ENCODE measurements at places on chromosomes 12 and 14. TPM values are rescaled to one million over a fixed set of nuclear protein-coding genes. Genes with fewer than 3 reads are reported as not detected.

Gene LRRK2
- total RNA-seq = 25.2 TPM

Gene SERPINA3
- total RNA-seq = 1.5 TPM

Gene AICDA
- total RNA-seq = 0.10 TPM

Gene CCDC177
- 0.21 TPM for total RNA-seq

Gene NR1H4
- 0.92 TPM for total RNA-seq

Gene C12orf54
- total RNA-seq = not detected

Gene SLC16A7
- total RNA-seq = 26.2 TPM

Gene ASPG
- 0.82 TPM for total RNA-seq

Gene FAM186B
- total RNA-seq = 0.82 TPM

Gene MSI1
- total RNA-seq = 0.31 TPM

Gene RNASE4
- total RNA-seq = 21.0 TPM

Gene NPAS3
- total RNA-seq = 4.4 TPM

Gene EML5
- total RNA-seq = 0.51 TPM

Gene BDKRB2
- 9.1 TPM for total RNA-seq

Gene SART3
- total RNA-seq = 79.1 TPM

Gene MRPL42
- 58.8 TPM for total RNA-seq

Gene IL31
- not detected for total RNA-seq

Gene KRT6C
- total RNA-seq = 19.3 TPM

Gene ANKRD33
- total RNA-seq = not detected

Gene SPRYD3
- 30.3 TPM for total RNA-seq

Gene KRT85
- total RNA-seq = not detected

Gene SRGAP1
- total RNA-seq = 6.1 TPM
